ENCODE measurements at places on chromosomes 3 and 15.

- no peak for DNase-seq
Observed at GRCh38 chr15:92584105-92584504, 71.5 kb downstream of the FAM174B start.

GRCh38 chr3:157922614-157923013, 183.6 kb downstream of the SHOX2 start:
- DNase-seq = no peak

DNA sequence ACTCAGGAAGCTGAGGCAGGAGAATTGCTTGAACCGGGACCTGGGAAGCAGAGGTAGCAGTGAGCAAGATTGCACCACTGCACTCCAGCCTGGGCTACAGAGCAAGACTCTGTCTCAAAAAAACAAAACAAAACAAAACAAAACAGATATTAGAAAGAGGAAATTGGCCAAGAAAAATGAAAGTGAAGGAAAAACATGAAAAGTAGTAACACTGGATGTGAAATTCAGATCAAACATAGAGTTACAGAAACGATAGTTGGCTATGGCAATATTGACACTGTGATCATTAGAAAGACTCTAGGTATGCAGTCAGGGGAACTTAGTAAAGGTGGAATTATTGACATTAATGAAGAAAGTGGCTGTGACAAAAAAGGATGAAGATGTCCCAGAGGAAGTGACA, 13.2 kb upstream of the TIPARP start:
- DNase-seq = no peak

DNA sequence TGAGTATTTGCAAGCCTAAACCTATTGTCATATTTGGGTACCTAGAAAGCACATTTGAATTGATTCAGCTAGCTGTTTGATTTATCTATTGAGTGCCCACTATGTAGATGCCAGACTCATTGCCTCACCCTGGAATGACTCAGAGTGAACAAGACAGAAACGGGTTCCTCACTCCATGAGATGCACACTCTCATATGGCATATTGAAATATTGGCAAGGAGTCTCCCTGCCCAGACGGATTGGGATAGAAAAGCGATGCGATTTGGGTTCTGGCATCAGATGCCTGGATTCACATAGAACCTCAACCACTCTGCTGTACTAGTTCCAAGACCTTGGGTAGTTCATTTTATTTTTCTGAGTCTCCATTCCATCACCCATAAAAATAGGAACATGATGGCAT, 22.5 kb downstream of the LRRN1 start:
- DNase-seq = no peak

GRCh38 chr3:42376344-42376798, 34.0 kb downstream of the LYZL4 start:
- peak; percentile 8 for DNase-seq

Data from stimulated activated CD4-positive, alpha-beta T cell treated with anti-CD3 and anti-CD28 coated beads, TNF-alpha, amount 100 ng/mL, for 24 hours (primary cell).